IMR-90 (cell line): ENCODE measurements at places on chromosomes 1 and 21. TPM values are rescaled to one million over a fixed set of nuclear protein-coding genes. Genes with fewer than 3 reads are reported as not detected.

REN gene
- 1.1 and 1.2 TPM in 2 replicates for polyA plus RNA-seq

RGS5 gene
- polyA plus RNA-seq = 21.4 and 23.7 TPM in 2 replicates

CLCA4 gene
- not detected in 2 replicates for polyA plus RNA-seq

- no peak for DNase-seq
Measured at GRCh38 chr1:246199086-246199645, 307.9 kb downstream of the SMYD3 start.

SLAMF9 gene
- polyA plus RNA-seq = 0.27 and 0.67 TPM in 2 replicates

DNA sequence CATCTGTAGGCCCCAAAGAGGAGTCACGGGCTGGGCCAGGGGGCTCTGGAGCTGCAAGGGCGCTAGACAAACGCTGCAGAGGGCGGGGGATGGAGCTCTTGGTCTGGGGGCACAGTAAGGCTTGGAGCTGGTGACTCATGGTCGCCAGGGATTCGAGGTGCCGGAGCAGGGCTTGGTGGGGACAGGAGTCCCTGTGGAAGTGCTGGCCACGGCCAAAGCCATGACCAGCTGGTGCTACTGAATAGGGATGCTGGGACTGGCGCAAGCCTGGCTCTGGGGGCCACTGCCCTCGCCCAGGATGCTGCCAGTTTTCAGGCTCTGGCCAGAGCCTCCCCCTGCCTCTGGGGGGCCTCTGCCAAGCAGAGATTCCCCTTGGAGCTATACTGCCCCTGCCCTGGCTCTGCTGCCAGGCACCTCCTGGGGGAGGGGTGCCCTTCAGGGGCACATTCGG lies 25.2 kb downstream of the SPOCD1 start:
- no peak for DNase-seq

GRCh38 chr1:154493276-154493675 lies 8.7 kb upstream of the TDRD10 start:
- DNase-seq = no peak

DNA sequence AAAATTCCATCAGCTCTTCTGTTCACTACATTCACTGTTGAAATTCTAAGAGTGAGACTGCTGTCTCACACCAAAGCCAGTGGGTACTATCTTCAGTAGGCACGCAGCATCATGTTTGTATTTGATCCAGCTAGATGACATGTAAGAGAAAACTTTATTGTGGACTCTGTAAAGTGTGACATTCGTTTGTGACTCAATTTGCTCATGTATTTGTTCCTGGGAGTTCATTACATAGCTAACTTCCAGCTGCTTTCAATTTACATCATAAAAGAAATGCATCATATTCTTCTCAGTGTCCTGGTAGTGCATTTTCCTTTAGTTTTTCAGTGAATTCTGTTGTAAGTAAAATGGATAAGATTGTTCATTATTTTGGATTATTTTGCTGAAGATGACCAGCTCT lies 31.4 kb downstream of the CTH start:
- no peak for DNase-seq

NKAIN1 gene
- 0.09 TPM in 1 of 2 replicates, not detected in the other for polyA plus RNA-seq

CFAP45 gene
- polyA plus RNA-seq = 0.51 and 0.55 TPM in 2 replicates

DNA sequence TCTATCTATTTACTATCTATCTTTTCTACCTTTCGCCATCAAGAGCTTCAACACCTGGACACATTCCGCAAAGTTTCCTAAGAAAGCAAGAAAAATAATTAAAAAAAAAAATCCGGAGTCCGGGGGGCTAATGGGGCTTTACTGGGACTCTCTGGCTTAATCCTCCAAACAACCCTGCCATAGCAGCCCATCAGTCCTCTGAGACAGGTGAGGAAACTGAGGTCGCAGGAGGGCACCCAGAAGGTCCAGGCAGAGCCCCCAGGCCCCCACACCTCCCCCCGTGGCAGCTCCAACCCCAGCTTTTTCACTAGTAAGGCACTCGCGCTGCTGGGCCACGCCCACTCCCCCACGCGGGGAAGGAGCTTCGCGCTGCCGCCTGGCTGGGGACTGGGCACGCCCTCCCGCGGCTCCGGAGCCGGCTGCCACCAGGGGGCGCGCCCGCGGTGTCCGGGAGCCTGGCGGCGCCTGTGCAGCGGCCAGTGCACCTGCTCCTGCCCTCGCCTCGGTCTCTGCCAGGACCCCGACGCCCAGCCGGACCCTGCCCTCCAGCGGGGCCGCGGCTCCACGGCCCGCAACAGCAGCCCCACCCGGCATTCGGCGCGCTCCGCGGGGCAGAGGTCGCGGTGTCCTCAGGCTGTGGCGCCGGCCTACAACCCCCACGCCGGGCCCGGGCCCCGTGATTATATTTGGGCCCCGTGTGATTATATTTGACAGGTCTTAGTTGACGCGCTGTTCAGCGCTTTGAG lies 54.1 kb upstream of the SAMD11 start:
- peak; percentile 7 for DNase-seq

DNA sequence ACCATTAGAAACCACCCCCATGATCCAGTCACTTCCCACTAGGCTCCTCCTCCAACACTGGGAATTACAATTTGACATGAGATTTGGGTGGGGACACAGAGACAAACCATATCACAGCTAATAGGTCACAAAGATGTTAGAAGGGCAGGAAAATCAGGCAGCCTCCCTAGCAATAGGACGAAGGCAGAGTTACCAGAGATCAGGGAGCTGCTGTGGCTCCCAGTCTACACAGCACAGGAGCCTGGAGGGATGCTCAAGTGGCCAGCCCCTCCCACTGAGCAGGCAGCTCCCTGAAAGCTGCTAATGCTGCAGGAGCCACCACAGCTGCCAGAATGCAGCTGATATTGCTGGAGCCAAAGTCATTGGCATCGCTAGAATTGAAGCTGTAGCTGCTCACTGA lies 51.0 kb downstream of the CR1L start:
- DNase-seq = no peak

DNA sequence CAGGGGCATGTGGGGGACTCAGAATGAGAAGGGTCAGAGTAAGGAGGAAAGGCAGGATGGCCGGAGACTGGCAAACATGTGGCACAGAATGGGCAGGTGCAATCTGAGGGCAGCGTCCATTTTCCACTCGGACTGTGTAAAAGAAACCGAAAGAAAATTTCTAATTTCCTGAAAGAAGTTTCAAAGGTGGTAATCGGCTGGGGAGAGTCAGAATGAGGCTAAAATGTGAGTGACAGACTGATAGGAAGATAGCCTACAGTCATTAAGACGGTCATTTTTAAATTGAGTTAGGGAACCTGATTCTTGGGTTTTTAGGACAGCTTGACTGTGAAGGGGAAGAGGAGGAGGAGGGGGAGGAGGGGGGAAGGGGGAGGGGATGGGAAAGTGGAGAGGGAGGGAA lies 23.6 kb downstream of the COA6 start:
- DNase-seq = no peak

DNA sequence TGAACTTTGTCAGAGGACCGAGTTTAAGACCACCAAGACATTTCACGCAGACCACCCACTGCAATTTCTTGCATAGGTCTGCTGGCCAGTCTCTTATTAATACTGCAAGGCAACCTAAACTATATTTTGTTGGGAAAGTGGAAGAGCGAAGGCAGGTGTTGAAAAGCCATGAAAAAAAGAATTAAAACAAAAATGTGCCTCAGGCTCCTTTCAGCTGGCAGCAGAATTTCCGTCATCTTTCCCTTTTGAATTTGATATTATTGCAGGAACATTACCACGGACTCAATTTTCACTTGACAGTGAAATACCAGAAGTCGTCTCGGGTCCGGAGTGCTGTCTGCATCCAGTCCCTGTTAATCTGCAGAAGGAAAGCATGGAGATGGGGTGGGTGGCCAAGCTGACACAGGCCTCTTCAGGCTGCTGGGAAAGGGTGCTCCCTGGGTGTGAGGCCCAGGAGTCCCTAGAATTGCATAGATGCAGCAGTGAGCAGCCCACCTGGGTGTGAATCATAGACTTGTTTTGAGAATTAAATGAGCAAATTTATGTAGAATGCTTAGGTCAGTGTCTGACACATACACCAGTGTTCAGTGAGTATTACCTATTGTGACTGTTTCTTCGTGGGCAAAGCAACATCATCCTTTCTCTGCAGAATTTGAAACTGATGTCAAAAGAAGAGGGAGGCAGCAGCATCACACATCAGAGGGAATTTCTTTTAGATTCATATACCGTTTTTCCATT lies 150.7 kb downstream of the PBX1 start:
- peak; percentile 70 for DNase-seq

DNA sequence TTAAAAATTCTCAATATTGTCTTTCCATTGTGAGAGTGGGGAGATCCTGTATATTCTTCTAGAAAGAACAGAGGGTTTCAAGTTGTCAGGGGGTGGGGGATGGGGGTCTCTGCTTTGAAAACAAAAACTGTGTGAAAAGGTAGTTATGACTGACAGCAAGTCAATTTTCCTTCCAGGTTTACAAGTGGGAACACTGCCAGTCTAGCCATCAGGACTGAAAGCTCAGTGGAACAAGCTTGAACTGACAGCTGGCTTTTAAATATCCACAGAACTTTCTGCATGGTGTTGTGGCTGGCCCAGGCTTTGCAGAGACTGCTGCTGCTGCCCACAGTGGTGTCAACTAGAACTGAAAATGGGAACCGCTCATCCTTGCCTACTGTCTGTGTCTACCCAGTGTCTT lies 162.6 kb downstream of the TNR start:
- no peak for DNase-seq

GRCh38 chr1:84000196-84000885 lies 1.4 kb upstream of the TTLL7 start:
- DNase-seq = no peak

LYPD8 gene
- polyA plus RNA-seq = not detected in 2 replicates

- peak; percentile 53 for DNase-seq
Measured at GRCh38 chr1:214658785-214659184, 55.8 kb downstream of the CENPF start.

DNA sequence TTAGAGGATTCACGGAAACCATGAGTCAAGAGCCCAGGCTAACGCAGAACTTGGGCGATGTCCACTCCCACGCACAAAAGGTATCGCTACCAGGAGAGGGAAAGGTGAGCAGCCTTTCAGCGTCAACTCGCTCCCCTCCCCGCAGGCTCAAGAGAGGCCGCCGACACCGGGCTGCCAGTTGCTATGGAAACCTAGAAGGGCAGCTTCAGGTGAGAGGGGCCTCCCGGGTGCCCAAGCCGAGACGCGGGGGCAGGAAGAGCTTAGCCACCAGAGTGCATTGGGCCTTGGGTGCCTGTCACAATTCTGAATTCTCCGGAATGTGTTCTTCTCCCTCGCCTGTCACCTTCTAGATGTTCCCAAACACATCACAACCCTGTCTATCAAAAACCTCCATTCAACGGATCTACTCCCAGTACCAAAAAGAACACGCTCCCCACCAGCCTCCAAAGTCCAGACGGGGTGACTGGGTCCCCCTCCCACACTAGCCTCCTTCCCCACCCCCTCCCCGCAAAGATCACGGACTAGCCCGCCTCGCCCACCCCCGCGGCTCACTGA lies 694 bp downstream of the MEAF6 start:
- no peak for DNase-seq

FMO3 gene
- polyA plus RNA-seq = 0.04 and 0.10 TPM in 2 replicates

DNAJC6 gene
- 0.05 and 0.13 TPM in 2 replicates for polyA plus RNA-seq

GRCh38 chr1:179351281-179351680 lies 14.5 kb upstream of the AXDND1 start:
- DNase-seq = no peak

DNA sequence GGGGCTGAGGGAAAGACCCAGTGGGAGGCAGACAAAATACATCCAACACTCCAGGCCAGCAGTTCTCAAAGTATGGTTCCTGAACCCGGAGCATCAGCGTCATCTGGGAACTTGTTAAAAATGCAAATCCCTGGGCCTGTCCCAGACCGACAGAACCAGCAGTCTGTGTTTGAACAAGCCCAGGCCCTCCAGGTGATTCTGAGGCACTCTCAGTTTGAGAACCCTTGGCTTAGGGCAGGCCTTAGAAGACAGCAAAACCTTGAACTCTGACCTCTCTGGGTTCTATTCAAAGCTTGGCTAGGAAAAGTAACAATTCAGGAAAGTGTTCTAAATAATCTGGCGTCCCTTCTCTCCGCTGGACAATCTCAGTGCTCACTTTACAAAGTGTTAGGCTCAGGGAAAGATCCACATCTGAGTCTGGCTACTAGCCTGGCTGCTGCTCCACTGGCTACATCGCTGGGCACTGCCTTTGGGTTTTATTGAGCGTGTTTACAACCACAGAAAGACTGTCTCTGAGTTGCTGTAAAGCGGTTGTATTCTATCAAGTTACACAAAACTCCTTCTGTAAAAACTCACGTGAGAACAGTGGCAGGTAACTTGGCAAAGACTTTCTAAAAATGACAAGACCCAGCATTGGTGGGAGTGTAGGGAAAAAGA lies 166.1 kb downstream of the HIVEP3 start:
- DNase-seq = no peak

DNA sequence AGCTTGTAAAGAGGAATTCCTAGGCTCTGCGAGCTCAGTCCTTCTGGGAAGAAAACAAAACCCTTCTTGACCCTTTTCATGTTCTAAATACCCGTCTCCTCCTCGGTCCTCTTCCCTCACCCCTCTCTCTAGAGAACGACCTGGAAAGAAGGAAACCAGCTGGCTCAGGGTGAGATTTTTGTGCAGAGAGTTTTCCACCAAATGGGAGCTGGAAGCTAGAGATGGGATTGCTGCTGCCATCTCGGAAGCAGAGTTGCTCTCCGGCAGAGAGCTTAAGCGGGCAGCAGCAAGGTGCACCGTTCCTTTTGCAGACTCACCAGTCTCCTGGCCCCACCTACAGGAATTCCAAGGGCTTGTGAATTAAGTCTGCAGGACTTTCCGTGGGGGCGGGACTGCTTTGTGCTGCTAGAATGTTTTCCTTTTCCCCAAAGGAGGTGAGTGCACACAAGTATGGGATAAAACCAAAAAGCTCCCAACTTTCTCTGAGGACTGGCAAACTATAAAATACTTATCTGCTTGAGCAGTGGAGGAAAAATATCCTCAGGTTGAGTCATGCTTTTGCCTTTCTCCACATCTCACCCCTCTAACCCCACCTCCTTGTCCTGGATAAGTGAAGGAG lies 29.1 kb upstream of the KIAA0040 start:
- no peak for DNase-seq

IFI44L gene
- 0.13 and 0.19 TPM in 2 replicates for polyA plus RNA-seq

- peak; percentile 16 for DNase-seq
Measured at GRCh38 chr1:22971611-22972405, 858 bp downstream of the LACTBL1 start.
